CD4-positive, alpha-beta T cell treated with Interleukin-17A for 4 hours (primary cell): ENCODE measurements at places on chromosomes 11 and 22.

- no peak for DNase-seq
These were observed 407.6 kb downstream of the RAB38 start for GRCh38 chr11:87767615-87768014.

- DNase-seq, result peak; percentile 91
These were observed at the start of gene WBP2NL for GRCh38 chr22:41998361-41999261. Gene WBP2NL, plus strand, starts transcription at chr22:41998788. Its CDS starts 31 bp downstream, at chr22:41998819.

GRCh38 chr22:19325296-19325948 lies 33.9 kb upstream of the CLTCL1 start:
- DNase-seq, result no peak

DNA sequence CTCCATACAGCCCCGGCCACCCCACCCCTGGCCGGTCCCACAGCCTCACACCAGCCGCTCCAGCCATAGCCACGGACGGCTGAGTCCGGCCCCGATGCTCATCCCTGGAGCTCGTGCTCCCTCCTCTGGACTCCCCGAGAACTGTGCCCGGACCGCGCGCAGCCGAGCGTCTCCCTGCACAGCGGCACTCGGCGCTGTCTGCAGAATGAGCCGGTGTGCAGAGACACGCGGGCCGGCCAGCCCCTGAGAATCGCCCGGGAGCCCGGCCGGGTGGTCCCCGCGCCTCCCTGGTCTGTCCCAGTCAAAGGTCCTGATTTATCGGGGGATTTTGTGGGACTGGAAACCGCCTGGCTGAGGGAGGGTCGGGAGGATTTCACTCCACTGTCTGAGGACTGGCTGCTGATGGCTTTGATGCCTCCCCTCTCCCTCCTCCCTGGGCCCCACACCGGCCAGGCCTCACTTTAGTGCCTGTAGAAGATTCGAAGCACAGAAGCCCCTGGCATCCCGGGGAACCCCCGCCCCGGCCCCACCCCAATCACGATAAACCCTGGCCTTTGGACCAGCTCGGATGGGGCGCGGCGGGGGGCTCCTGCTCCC lies 102.7 kb downstream of the BRD1 start:
- peak; percentile 80 for DNase-seq

- no peak for DNase-seq
These were observed 1052.9 kb downstream of the NTM start for GRCh38 chr11:132423266-132423665.

GRCh38 chr22:36589856-36590255 lies 60.9 kb upstream of the EIF3D start:
- DNase-seq, result no peak

- DNase-seq, result no peak
These were observed 7.1 kb upstream of the APOBEC3H start for GRCh38 chr22:39089928-39090327.

DNA sequence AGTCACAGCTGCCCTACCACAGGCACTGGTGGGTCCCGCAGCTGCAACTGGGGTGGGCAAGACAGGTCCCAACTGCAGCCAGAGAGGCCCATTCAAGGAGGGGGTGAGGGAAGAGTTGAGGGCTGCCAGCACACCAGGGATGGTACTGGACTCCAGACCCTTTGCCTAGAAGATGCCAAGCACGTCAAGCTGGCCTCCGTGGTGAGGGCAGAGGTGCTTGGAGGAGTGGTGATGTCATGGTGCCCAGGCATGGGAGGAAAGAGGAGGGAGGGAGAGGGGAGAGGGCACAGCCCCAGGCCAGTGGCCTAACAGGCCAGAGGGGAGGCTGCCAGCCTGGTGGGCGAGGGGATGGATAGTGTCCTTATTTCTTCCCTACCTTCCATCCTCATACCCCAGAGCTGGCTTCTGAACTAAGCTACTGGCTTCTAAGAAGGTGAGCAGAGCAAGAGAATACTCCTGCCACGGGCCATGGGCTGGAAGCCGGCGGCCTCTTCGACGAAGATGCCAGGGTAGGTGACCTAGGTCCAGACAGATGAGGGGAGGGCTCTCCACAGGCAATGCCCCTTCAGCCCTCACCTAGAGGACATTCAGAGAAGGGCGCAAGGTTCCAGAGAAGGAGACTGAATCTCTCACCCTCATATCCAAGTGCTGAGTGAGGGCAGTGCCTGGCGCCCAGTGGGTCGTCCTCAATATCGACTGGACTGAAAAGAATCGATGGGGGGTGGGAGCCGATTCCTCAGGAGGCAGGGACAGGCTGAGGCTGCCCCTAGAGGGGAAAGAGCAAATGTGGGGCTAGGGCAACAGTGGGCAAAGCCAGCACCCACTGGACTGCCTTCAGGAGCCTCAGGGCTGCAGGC lies 1.8 kb downstream of the SYT7 start:
- DNase-seq, result no peak

- DNase-seq, result peak; percentile 64
These were observed 69.4 kb downstream of the OSBP2 start for GRCh38 chr22:30763815-30764673.

GRCh38 chr22:25045159-25045558 lies 92.6 kb downstream of the KIAA1671 start:
- no peak for DNase-seq

DNA sequence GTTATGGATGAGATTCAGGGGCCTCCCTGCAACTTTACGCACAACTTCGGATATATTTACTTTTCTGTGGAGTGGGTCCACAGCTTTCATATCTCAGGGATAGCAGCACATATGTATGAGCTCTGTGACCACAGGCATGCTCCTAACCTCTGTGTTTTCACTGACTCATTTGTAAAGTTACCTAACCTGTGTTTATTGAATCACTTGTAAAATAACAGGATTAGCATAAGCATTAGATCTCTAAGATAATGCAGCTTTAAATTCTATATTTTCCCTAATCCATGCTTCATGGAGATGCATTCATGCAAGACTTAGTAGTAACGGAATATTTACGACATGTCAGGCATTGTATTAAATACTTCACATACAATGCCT lies 47.9 kb upstream of the DDI1 start:
- no peak for DNase-seq

DNA sequence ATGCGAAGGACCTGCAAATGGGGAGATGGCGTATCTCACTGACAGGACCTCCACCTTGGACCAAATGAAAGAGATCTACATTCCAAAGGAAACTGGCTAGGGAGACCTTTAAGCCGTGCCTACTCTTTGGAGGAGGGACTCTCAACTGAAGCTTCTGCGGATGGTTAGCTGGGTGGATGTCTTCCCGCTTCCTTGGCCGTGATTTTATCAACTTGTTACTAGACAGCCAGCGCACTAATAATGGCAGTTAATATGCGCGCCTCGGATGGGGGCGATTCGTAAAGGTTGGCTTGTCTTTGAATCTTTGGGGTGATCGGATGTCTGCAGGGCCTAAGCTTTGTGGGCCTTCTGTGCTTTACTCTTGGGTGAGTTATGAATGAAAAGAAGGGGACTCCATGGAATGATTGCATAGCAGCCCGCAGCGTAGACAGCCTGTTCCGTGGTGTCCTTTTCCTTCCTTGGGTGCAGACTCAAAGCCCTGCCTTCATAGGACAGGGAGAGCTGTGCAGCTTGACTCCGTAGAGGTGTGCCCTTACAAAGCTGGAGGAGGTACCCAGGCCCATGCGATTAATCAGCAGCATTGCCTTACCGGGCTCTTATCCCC lies 1.5 kb downstream of the ZNRF3 start:
- no peak for DNase-seq

GRCh38 chr11:88357323-88358039 lies 19.9 kb upstream of the CTSC start:
- no peak for DNase-seq

- no peak for DNase-seq
These were observed 72.9 kb upstream of the EED start for GRCh38 chr11:86171627-86172026.

DNA sequence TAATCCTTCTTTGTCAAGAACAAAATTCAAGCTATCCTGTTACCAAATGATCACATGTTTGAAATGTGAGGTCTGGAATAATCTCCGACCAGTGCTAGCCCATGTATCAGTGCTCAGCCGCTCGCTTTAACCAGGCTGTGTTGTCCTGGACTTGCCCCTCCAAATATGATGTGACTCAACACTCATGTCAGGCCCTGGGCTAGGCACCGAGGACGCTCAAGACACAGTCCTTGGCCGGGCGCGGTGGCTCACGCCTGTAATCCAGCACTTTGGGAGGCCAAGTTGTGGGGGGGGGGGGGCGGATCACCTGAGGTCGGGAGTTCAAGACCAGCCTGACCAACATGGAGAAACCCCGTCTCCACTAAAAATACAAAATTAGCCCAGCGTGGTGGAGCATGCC lies 54.1 kb upstream of the WNT7B start:
- no peak for DNase-seq

GRCh38 chr22:46074771-46075551 lies 75.4 kb upstream of the PPARA start:
- no peak for DNase-seq

DNA sequence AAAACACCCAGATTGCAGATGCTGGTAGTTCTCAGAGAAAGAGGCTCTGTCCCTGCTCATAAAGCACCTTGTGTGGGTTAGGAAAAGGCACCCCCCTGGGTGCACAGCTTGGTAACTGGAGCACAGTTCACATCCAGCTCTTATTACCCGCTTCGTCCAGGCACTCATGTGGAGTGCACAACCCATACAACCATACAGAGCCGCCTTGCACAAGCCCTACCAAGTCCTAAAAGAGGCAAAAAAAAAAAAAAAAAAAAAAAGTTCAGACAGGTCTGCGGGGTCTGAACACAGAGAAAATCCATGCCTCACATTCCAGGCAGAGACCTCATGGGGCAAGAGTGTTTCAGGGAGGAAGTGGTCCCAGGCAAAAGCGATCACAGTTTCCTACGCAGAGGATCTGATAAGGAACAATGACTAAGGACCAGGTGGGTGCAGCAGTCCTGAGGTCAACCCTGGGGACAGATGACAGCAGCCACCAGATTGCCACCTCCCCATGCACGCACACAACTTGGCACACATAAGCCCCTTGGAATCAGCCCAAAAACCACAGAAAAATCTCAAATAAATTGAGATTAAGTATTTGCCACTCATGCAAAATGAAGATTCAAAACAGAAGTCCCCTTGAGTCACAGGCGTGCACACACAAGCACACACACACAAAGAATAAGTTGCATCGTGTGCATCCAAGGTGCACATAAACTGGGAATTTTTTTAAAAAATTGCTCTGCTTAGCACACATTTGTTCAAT lies 12.3 kb downstream of the MB start:
- no peak for DNase-seq

GRCh38 chr11:10902301-10903063 lies 44.6 kb upstream of the ZBED5 start:
- no peak for DNase-seq

GRCh38 chr11:45921561-45922424 lies 663 bp upstream of the LARGE2 start:
- peak; percentile 16 for DNase-seq

DNA sequence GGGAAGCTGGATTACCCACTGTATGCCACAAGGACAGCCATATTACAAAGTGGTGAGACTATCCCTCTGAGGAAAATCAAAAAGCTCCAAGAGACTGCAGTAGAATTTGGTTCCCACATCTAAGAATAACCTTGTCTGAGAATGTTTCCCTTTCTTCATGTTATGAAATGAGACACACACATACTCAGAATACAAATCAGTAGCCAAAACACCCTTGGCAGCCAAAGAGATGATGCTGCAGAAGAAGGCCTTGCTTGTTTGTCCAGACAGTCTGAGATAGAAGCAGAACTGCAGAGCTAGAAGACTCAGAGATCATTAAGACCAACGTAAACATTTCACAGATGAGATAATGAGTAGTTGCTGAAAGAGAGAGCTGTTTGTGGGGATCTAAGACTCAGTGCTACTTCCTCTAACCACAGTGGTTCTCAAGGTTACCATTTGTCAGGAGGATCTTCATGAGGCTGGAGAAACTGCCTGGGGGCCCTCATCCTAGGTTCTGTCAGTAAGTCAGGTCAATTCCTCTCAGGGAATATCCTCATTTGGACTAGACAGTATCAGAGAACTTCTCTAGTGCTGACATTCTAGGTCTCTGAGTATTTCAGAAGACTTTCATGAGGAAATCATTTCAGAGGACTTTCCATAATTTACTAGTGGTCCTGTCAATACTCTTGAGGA lies 38.9 kb downstream of the RELT start:
- no peak for DNase-seq

DNA sequence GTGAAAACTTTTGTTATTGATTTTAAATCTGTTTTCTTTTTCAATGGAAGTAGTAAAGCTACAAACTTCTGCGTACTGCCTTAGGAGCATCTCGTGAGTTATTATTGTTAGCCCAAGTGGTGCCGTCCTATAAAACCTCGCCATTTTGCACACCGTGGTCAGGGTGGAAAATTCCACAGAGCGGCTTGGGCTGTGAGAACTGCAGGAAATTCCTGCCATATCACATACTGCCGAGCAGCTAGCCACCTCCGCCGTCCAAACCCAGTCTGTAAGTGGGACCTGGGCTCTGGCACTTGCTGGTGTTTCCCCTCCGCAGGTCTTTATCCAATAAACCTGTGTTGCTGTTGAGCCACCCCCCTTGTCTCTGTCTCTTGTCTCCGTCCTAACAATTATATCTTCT lies 88.0 kb upstream of the POU2AF2 start:
- no peak for DNase-seq

DNA sequence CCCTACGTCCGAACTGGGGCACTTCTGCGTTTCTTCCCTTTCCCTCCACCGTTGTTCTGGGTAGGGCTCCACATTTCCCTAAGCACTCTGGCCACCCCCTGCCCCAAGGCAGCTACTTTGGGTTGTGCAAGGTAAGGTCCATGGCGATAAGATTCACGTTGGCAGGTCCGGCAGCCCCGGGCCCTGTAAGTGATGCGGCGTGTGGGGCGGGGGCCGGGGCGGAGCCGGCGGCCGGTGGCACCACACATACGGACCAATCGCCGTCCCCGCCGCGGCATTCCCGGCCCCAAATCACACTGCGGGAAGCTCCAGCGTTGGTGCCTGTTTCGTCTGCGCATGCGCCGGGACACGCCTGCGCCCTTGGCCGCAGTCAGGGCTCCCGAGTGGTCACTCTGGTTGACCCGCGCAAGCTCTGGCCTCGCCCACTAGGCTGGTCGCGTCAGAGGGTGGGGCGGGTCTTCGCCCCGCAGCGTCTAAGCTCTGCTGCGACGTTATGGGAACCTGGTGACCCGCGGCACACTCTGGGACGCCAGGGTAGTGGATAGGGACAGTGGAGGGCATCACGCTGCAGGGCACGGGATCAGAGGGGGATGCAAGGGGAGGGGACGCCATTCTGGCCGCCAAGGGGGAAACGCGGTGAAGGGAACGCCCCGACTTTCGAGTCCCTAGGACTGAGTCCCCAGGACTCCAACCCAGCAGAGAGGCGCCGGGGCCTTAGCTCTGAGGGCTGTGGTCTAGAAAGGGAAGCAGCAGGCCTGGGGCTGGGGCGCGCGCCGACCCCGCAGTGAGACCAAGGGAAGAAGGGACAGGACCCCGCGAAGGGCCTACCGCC lies 1.6 kb downstream of the FADS1 start:
- DNase-seq, result peak; percentile 79

DNA sequence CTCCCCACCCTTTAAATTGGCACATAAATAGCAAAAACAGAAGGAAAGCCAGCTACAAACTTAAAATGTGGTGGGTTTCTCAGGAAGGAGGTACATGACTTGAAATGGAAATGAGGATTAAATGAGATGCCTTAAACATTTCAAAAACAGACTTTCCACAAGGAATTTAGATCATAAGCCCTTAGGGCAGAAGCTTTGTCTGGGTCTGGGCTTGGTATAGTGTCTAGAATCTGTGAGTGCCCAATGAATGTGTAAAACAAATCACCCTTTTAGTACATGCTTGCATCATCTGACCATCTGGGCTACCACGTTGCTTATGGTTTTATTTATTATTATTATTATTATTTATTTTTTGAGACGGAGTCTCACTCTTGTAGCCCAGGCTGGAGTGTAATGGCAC lies 37.1 kb upstream of the CREB3L1 start:
- DNase-seq, result no peak
